ENCODE measurements at places on chromosomes 6 and 20.

DNA sequence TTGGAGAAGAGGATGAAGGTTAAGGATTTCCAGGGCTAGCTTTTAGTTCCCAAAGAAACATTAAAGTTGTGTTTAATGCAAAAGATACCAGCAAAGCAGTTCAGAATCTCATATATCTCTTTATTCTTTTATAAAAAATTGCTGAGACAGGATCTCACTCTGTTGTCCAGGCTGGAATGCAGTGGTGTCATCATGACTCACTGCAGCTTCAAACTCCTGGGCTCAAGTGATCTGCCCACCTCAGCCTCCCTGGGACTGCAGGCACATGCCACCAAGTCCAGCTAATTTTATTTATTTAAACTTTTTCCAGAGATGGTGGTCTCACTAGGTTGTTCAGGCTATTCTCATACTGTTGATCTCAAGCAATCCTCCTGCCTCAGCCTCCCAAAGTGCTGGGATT lies 41.1 kb upstream of the CAP2 start:
- DNase-seq: no peak

GRCh38 chr6:53326372-53327016 lies 22.3 kb downstream of the ELOVL5 start:
- no peak for DNase-seq

DNA sequence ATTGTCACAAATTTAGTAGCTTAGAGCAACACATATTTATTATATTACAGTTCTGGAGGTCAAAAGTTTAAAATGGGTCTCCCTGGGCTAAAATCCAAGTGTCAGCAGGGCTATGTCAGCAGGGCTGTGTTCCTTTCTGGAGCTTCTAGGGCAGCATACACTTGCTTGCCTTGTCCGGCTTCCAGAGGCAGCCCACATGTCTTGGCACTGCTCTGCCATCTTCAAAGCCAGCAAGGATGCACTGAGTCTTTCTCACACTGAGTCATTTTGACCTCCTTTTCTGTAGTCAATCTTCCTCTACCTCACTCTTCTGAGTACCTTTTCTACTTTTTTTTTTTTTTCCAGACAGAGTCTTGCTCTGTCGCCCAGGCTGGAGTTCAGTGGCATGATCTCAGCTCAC lies 39.0 kb downstream of the ADGRF4 start:
- DNase-seq: no peak

DNA sequence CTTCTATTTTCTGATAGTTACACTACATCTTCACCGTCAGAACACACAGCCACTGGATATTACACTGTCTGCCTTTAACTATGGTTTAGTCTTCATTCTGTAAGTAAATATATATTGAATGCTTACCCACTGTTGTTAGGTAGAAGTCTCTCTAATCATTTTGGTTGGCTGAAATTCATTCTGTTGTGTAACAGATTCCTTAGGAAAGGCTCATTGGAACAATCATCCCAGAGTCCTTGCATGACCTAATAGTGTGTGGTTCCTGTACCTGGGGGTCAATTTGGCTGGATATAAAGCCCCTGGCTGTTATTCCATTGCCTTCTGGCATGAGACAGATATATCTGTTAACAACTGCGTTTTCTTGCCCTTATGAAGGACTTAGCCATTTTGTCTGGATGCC lies 9.9 kb downstream of the BLOC1S5 start:
- no peak for DNase-seq

DNA sequence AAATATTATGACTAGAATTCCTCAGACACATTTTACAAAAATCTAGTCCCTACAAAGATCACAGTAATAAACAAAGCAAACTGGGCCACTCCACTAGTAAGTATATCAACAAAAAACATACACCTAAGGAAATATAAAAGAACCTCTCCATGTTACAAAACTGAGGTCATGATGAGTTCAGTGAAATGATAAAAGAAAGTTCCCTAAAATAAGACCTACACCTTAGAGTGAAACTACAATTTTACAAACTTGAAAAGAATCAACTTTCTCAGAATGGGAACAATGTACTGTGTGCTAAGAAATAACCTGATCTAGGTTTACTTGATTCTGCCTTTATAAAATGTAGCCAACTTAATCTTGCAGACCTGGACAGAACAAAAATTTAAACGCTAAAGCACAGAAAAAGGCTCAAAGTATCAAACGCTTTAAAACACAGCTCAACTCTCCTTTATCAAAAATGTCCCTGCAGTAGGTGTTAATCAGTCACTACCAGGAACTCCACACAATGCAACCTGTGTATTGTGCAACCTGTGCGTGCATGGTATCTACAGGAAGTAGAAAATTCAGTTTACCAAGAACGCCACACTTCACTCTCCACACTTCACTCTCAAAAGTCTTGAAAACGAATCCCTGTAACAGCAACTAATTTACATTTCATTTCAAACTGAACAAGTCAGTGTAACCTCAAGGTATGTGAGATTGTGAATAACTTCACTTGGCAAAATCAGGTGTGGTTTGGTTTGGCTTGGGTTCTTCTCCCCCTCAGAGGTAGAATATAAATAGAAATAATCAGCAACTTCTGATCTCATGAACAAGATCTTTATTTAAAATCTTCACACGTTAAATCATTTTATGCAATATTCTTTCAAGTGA lies 1.8 kb downstream of the RALGAPA2 start:
- DNase-seq: peak; percentile 88

GRCh38 chr6:139320081-139320480 lies 28.3 kb upstream of the TXLNB start:
- DNase-seq: no peak

- peak; percentile 35 for DNase-seq
Observed at GRCh38 chr6:3912361-3913076, 63.3 kb downstream of the FAM50B start.

DNA sequence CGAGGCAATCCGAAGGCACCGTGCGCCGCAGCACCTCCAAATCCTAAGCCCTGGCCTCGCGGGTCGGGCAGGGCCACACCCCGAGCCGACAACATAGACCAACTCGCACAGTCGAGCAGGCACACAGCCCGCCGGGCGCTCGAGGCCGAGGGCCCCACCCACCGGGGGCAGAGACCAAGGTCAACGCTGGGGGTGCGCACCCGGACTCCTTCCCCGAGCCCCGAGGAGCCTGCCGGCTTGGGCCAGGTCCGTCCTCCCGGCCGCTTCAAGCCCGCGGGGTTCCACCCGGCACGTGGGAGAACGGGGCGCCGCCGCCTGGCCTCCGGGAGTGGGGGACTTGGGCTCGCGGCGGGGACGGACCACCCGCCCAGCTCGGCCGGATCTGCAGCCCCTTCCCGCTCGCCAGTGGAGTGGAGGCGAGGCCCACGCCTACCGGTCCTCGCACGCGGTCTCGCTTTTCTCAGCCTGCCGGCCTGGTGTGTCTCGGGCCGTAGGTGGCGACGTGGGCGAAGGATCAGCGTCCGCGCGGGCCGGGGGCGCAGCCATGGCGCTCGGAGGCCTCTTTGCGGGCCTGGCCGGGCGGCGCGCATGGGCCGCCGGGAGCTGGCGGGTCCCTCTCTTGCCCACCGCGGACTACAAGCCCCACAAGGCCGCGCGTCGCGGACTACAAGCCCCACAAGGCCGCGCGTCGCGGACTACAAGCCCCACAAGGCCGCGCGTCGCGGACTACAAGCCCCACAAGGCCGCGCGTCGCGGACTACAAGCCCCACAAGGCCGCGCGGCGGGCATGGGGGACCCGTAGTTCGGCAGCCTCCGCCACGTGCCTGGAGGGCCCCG lies at the start of gene UCKL1:
TSS of gene UCKL1 (minus strand) at position 590 of the 837 bp plus-strand sequence. CDS start at position 546, 44 bp downstream.
- DNase-seq: peak; percentile 95

DNA sequence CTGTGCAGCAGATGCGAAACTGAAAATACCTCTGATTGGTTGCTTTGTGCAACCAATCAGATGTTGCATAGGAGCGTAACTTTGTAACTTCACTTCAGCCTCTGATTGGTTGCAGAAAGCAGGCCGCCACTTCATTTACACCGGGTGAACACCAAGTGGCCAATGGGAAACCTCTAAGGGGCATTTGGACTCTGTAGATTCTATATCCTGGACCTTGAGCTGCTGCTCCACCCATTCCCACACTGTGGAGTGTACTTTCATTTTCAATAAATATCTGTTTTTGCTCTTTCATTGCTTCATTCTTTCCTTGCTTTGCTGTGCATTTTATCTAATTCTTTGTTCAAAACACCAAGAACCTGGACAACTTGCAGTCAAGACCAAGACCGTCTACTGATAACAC lies 14.1 kb upstream of the NXT1 start:
- no peak for DNase-seq

- no peak for DNase-seq
Observed at GRCh38 chr6:104630955-104631354, 228.8 kb downstream of the HACE1 start.

- DNase-seq: no peak
Observed at GRCh38 chr6:44727651-44728630, 340.4 kb downstream of the CDC5L start.

DNA sequence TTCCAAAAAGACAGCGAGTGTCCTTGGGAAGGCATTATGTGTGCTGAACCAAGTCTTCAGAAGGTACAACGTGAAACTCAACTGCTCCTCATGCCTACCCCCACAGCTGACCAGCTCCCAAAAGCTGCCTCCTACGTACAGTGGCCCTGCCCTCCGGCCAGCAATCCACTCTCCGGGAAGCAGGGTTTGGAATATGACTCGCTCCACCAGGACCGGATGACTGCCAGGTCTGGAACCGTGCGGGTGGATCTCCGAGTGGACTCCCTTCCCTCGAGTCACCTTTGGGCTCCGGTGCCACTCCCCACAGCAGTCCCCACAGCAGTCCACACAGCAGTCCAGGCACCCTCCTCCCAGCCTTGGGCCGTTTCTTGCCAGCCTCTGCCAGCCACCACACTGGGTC lies 4.3 kb downstream of the ZBTB46 start:
- no peak for DNase-seq

GRCh38 chr20:13297147-13297899 lies 76.2 kb downstream of the ISM1 start:
- no peak for DNase-seq

DNA sequence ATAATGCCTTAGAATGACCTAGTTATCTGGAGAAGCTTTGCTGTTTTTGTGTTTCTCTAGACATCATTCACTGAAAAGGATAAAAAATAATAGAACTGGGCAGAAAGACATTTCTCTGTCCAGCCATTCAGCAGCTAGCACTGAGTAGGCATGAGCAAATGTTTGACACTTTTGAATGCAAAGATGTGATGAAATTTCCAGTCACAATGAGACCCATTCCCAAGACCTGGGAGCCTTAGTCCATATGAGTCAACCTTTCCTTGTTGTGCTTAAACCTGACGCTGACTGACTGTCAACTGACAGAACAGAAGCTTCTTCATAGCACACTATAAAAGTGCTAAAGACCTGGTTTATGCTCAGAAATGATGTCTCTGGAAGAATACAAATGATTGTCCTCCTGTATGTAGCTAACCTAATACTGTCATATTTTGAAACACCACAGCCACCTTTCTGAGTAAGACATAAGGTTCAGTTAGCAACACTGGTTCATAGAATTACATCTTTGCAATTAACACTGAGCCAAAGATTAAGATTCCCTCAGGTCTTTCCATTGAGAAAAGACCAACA lies 17.1 kb downstream of the RALGAPA2 start:
- no peak for DNase-seq

GRCh38 chr20:64078934-64079272 lies 415 bp downstream of the RGS19 start:
- no peak for DNase-seq

- peak; percentile 43 for DNase-seq
Observed at GRCh38 chr6:36455486-36456027, 12.8 kb downstream of the KCTD20 start.

DNA sequence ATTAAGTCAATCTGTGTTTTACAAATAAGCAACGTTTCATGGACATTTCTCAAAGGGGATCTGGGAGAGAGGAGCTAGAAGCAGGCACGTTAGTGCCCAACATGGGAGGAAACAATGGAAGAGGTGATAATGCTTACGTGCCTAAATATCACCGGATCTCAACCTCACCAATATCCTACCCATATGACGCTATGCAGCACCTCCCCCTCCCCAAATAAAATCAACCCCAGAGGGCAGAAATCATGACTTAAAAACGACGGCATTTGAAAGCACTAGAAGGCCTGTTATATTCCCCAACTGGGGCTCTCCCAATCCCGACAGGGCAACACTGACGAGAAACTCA lies 425 bp downstream of the HBS1L start:
- peak; percentile 21 for DNase-seq

DNA sequence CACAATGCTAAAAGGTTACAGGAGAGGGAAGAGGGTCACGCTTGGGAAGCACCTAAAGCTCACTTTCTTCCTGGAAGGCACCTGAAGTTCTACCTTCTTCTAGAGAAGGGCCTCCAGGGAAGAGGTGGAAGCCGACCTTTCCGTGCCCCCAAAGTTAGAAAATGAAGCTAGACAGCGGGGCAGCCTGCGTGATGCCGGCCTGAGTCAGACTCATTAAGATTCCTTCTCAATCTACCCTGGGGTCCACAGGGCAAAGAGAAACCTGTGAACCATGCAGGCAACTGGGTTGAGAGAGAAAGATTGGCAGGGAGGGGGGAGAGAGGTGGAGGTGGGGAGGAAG lies 54.8 kb upstream of the CCDC167 start:
- DNase-seq: no peak

DNA sequence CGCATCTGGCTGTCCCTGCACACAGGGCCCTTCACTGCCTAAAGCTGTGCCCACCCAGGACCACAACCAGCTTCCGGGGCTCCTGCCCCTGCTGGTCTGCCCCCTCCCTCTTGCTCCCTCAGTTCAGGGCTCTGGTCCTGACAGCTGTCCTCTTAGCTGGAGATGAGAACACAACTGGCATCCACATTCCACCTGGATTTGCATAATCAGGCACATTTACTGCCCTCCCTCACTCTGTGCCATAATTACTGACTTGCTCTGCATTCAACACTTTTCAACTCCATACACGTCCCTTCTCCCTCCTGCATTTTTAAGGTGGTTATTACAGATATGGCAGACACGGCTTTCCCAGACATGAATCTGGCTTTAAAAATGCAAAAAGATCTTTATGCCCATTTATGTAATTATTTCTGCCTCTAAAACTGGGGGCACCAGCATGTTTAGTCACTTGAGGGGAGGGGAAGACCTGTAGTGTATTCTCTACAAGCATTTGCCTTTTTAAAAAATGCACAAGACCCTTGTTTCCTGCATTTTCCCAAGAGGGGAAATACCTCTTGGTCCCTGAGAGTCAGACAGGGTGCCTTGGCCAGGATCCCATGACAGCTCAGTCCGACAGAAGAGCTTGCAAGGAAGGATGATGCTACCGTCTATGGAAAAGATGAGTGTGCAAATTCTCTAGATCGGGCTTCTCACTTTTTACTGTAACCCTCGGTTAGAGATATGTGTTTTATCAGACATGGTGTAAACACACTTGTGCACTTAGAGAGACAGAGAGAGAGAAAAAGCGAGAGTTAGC lies 401.8 kb downstream of the PREX1 start:
- no peak for DNase-seq

All from HT-29 (cell line).